Right ventricle myocardium superior (tissue), 1 donor: ENCODE measurements at places on chromosomes 2 and 18.

DNA sequence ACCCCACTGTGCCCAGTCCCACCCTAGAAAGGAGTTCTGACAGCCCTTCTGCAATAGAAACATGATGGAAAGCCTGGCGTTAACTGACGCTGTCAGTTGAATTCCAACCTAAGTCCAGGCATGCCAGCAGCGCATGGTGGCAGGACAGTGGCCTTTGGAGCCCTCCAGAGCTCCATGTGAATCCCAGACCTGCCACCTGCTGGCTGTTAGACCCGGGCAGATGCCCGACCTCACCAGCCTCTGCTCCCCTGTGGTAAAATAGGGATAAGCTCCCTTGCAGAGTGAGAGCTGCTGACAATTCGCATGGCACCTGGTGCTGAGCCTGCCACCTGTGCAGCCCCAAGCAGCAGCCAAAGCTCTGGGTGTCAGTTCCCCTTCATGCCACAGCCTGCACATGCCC lies 138.6 kb downstream of the LOXHD1 start:
- DNase-seq = peak; percentile 71

GRCh38 chr18:66603941-66604627 lies at the start of gene CDH19:
Gene CDH19 (minus strand): TSS chr18:66604090. CDS start chr18:66572204, 31,886 bp downstream.
- no peak for DNase-seq

DNA sequence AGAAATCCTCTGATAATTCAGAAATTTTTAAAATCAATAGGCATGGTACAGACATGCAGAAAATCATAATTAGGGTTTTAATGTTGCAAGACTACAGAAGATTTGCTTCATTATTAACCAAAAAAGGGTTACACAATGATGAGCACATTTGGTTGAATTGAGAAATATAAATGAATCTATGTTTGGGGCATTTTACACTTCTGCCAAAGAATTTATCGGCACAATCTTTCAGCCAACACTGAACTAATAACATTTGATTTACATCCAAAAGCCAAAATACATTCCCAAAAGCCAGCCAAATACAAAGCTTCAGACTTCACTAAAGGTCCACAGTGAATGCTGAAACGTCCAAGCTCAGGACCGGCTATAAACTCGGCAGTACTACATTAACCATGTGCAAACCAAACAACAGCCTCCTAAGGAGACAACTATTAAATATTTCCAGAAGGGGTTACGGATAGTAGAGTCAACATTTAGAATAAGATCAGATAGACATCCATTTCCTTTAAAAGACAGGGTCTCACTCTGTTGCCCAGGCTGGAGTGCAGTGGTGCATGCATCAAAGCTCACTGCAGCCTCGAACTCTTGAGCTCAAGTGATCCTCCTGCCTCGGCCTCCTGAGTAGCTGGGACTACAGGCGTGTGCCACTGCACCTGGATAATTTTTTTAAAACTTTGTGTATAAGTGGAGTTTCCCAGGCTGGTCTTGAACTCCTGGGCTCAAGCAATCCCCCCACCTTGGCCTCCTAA lies 29.4 kb downstream of the SPRED2 start:
- DNase-seq = no peak

- no peak for DNase-seq
Observed at GRCh38 chr2:177633111-177633510, 240.5 kb downstream of the AGPS start.

DNA sequence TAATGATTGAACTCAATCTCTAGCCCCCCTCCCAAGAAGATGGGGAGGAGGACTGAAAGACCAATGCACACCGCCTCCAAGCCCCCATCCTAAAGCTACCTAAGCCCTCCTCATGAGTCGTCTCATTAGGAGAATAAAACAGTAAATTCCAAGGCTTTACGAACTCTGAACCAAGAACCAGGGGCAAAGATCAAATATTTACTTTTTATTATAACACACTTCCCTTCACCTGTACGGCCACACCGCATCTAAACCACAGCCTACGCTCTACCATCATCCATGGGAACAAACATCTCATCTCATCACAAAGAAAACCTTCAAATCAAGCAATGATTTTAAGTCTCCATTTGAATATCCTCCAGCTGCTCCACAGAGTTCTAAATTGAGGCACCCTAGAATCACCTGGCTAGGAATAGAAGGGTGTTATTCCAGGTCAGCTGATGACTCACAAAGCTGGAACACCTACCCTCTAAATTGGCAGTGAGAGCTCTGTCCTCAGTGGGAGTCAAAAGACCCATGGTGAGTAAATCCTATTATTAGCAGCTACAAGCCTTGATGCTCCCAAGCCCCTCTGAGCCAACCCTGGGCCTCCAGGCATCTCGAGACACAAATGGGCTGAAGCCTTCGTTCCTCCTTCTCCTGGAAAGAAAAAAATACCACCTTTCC lies 45.6 kb upstream of the BZW1 start:
- no peak for DNase-seq

- no peak for DNase-seq
Observed at GRCh38 chr2:2590841-2591541, 259.9 kb upstream of the MYT1L start.

- DNase-seq = no peak
Observed at GRCh38 chr2:36578343-36579296, 19.3 kb downstream of the FEZ2 start.

GRCh38 chr2:12720278-12720620 lies 3.5 kb downstream of the TRIB2 start:
- no peak for DNase-seq
